ENCODE measurements at places on chromosomes 3 and 15.

GRCh38 chr15:57259568-57260040, 116.7 kb upstream of the CGNL1 start:
- DNase-seq: peak; percentile 92

GRCh38 chr3:81743096-81744025, 18.1 kb downstream of the GBE1 start:
- DNase-seq: no peak

- peak; percentile 75 for DNase-seq
These were observed 23.1 kb downstream of the EPM2AIP1 start for GRCh38 chr3:36969540-36970432.

DNA sequence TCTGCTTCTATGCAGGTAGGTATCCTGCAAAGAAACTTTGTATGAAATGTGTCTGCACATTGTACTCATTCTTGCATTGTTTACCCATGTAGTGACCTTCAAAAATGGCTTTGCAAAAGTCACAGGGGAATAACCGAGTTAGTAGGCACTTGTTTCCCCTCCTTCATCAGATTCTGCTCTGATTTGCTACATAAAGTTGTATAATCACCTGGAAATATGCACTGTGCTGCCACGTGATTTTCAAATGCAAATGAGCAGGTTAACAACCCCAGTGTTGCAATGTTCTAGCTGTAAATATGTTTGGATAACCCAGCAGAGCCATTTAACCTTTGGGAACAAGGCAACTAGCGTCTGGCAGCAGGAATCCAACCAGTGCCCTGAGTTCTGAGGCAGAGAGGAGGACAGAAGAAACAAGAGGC, at the start of gene KNG1:
KNG1 (plus strand) TSS at position 321 of the 419 bp plus-strand sequence. CDS start 184 bp downstream, outside the sequence.
- DNase-seq: no peak

DNA sequence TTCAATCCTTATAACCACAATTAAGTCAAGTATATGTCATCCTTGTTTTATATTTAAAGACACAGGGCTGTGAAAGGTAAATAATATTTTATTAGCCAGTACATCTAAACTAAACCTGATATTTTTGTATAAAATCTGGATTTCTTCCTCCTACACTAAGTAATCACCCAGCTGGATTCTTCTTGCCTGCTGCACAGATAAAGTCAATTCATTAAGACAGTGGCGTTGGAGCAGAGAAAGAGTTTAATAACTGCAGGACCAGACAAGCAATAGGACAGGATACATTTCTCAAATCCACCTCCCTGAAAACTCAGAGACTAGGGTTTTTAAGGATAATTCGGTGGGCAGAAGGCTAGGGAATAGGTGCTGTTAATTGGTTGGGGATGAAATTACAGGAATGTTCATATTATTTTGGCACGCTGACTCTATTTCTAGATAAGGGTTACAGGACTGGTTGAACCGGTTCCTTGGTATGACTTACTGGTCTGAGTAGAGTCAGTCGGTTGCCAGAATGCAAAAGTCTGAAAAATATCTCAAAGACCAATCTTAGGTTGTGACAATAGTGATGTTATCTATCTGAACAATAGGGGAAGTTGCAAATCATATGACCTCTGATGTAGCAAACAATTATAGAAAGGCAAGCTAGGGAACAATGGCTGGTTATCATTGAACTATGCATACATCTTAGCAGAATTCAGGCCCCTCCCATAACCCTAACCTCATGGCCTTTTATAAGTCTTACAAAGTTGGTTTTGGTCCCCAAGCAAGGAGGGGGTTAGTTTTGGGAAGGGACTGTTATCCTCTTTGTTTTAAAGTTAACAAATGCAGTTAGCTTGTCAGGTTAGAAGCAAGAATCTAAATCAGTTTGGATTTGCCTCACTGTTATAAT, 244.8 kb downstream of the ALCAM start:
- no peak for DNase-seq

DNA sequence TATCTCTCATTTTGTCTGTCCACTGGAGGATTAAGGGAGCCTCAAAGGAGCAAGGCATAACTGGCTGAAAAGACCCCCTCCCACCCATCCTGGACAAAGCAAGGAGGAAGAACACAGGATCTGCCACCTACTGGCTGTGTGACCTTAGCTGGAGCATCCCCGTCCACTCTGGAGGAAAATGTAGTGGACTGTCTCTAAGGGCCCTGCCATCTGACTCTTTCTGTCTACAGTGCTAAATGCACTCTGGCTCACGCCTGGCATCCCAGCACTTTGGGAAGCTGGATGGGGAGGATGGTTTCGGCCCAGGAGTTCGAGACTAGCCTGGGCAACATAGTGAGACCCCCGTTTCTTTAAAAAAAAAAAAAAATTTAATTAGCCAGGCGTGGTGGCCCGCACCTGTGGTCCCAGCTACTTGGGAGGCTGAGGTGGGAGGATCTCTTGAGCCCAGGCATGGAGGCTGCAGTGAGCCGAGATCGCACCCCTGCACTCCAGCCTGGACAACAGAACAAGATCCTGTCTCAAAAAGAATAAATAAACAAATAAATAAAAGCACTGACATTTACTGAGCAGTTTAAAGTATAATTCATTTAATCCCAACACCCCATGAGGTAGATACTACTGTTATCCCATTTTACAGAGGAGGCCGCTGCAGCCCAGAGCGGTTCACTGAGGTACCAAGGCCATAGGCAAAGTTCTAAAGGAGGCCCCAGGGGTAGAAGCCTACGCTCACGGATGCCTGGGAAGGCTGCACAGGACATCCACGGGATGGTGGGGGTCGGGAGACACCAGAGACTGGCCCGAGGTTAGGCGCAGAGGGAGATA, 1.1 kb downstream of the TBC1D2B start:
- DNase-seq: no peak

- DNase-seq: no peak
These were observed 51.7 kb downstream of the RASGRP1 start for GRCh38 chr15:38512901-38513300.

DNA sequence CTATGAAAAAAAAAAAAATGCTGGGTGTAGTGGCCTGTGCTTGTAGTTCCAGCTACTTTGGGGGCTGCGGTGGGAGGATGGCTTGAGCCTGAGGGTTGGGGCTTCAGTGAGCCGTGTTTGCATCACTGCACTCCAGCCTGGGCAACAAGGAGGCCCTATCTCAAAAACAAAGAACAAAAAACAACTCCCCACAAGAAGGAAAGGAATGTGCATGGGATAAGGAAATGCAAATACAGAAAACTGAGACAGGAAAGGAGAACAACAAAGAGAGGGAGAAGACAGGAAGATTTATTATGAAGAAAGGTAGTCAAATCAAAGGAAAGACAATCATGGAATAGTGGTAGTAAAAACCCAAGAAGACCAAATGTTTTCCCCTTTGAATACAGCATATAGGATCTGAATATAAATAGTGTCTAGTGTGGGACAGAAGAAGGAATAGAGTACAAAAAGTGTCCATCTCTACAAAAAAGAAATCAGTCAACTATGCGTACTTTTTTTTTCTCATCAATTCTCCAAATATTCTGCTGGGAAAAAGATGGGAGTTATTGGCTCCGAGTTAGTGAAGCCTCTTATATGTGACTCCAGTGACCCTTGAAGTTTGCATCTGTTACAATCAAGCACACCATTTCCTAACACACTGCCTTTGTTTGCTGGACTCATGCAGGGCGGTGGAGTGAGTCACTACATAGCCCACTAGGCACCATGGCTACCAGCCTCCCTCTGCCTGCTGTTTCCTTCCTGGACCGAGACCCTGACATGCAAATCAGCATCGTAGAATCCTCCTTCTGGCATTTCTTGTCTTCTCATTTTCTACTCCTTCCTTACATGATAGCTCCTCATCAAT, 101.2 kb upstream of the PTX3 start:
- DNase-seq: no peak

GRCh38 chr3:46930166-46930944, 46.2 kb downstream of the CCDC12 start:
- no peak for DNase-seq

DNA sequence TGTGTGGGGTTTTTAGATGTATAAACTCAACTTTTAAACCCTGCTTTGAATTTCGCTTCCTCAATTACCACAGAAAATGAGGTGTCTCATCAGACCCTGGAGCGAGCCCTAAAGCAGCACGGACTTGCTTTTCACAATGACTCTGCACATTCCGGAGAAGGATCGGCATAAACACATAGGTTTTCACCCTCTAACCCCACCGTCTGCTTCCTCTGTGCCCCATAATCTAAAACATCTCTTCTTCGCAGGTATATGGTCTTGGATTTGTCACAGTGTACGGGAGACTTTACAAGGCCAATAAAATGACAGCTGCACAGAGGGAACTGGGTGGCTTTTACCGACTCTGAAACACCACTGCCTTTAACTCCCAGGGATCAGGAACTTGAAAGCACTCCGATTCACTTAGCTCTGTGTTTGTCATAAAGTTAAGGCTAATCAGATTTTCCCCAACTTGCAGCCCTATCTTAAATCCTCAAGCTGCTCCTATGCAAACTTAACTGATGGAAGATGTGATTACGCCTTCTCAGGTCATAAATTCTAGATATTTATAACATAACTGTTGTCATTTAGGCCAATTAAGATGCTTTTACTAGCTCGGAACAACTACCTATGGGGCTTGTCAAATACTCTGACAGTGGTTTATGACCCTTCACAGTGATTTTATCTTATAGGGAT, 133.4 kb upstream of the WNT5A start:
- no peak for DNase-seq

DNA sequence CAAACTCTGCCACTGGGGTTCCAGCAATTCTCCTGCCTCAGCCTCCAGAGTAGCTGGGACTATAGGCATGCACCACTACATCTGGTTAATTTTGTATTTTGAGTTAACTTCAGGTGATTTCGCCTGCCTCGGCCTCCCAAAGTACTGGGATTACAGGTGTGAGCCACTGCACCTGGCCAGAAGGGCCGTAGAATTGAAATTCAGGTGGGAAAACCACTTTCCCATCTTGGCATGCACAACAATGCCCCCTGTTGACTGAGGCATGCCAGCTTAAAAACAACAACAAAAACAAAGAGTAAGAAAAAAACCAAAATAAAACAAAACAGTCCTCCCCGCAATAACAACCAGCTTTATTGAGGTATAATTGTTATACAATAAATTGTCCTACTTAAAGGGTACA, 32.6 kb upstream of the RAB11A start:
- no peak for DNase-seq

DNA sequence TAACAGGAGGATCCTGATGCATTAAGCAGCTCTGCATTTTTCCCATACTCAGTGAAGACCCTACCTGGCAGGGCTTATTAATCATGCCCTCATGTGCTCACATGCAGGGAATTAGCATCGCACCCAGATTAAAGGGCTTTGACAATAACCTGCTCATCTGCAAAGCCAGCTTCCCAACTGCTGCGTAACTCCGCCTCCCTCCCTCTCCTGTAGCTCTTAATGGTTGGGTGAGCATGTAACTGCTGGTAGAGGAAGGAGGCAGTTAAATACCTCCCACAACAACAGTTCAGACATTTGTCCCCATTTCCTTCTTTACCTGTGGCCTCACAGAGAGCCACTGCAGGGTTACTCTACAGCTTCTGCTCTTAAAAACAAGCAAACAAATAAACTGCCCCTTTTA, 203.6 kb upstream of the WNT5A start:
- DNase-seq: no peak

- DNase-seq: no peak
These were observed 584.2 kb upstream of the DPPA4 start for GRCh38 chr3:109921509-109921908.

DNA sequence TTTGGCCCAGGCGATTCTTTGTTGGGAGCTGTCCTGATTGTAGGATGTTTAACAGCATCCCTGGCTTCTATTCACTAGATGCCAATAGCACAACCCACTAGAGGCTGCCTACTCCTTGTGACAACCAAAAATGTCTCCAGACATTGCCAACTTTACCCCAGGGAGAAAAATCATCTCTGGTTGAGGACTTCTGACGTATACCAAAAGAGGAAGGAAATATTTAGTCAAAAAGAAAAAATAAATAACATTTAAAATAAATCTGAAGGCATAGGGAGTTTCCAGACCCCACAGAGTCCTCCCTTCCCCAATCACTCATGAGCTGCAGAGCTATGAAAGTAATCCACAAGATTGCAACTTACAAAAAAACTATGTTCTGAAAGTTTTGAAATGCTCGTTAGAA, 61.0 kb downstream of the MECOM start:
- no peak for DNase-seq

DNA sequence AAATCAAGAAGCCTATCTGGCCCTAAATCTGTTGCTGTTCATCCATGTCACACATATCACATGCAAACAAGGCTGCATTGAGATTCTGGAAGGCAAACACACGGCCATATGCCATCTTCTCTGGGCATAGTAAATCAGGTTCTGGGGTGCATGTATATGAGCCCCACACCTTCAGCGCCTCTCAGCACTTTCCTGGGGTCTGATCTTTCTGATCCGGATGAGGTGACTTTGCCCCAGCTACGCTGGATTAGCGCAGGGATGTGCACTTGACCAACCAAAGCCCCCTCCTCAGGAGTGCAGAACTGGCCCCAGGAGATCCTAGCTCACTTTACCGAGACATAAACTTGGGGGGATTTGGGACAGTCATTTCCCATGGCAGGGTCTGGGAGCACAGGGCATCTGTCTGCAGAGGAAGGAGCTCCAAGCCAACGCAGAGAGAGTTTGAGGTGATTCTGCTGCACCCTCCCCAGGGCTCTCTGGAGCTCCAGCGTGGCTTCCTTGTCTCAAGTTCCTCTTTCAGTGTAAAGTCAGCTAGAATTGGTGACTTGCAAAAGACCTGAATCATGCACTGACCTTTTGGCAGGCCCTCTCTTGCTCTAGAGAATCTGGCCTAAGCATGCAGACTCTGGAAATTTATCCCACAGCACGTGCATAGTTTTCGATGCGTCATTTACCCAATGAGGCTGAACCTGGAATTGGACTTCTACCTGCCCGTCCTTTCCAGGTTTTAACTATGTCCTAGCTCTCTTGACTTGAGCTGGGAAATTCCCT, 63.5 kb upstream of the KLF13 start:
- DNase-seq: no peak

DNA sequence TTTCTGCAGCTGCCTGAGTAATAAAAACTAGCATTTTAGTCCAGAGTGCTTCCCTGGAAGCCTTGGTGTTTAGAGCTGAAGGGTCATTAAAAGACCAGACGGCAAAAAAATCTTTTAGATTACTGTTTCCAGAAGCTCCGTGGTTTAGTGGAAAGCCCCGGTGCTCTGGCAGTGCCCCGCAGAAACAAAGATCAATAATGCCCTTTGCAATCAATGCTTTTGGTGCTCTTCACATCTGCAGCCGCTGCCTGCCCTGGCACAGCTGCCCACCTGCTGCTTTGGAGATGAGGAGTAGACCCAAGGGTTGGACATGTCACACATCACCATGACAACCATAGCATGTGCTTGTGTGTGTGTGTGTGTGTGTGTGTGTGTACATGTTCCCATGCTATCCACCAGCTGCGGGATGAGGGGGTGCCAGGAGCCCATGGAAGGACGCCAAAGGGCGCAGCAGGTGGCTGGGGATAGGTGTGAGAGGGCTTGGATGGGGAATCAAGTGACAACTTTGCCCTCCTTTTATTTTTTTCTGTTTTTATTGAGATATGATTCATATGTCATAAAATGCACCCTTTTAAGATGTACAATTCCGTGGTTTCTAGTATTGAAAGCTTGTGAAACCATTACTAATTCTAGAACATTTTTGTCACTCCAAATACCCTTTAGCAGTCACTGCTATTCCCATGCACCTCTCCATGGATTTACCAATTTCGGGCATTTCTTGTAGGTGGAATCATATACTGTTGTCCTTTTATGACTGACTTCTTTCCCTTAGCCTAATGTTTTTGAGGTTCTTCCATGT, 75.7 kb upstream of the KLHL25 start:
- DNase-seq: no peak
